GM18507 (cell line): ENCODE measurements at places on chromosomes 6 and 20.

- no peak for DNase-seq
Observed at GRCh38 chr6:111985202-111985731, 68.6 kb upstream of the CCN6 start.

GRCh38 chr6:30325873-30326525, 728 bp upstream of the TRIM39 start:
- no peak for DNase-seq

DNA sequence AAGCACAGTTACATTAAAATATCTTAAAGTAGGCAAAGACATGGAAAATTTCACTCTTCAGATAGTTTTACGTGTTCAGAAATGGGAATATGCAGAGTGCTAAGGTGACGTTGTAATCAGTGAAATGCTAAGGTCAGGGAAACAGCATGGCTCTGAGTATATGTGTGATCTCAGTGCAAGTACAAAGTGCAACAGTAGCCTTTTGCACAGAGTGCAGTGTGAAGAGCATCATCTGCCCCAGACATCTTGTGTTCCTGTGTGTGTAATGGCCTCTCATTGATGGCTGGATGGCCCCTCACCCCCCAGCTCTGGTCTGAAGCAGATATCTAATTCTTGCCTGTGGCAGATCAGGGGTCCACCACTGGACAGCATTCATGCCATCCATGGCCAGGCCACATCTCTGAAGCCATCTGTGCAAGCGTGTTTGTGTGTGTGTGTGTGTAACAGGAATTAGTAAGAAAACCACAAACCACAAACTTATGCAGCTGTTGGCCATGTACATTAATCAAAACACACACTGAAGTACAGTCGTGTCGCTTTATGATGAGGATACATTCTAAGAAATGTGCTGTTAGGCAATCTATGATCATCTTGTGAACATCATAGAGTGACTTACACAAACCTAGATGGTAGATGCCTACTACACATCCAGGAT, 165.1 kb downstream of the RALGAPA2 start:
- DNase-seq = no peak

DNA sequence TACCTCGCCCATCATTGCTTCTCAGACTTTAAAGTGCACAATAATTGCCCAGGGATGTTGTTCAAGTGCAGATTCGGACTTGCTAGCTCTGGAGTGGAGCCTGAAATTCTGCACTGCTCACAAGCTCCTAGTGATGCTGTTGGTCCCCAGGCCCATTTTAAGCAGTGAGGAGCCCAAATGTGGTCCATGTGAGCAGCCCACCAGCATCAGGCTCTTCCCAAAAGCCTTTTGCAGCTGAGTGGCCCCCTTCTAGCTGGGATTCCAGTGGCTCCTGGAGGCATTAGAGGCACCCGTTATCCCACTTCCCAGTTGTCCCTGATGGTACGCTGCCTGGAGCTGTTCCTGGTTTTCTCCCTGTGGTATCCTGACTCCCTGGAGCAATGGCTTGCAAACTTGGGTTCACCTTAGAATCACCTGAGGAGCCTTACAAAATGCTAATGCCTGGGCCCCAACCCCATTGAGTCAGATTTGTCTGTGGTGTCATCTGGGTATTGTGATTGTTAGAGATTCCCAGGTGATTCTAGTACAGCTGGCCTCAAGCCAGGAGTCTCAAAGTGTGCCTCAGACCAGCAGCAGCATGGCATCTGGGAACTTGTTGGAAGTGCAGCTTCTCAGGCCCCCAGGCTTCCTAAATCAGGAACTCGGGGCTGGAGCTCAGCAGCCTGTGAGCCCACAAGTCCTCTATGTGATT, 186.9 kb upstream of the SLC24A3 start:
- DNase-seq = no peak

DNA sequence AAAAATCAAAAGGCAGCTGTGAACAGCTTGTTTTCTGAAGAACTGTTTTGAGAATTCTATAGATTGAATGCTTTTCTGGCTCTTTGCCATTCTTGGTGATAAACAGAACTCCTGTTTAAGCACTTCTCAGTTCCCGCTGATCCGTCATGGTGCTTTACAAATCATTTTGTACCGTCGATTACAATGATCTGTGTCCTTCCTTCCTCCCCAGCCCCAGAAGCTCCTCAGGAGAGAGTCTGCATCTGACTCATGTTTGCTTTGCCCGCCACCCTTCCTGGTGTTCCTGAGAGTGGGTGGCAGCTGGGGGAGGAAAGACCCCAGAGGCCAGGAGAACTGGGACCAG, 538.6 kb upstream of the MARCKS start:
- DNase-seq = no peak
